ENCODE measurements at places on chromosomes 3 and 15. TPM values are rescaled to one million over a fixed set of nuclear protein-coding genes. Genes with fewer than 3 reads are reported as not detected.
A peak's percentile ranks its signal among the peaks of the same experiment; 100 is the strongest.

DNA sequence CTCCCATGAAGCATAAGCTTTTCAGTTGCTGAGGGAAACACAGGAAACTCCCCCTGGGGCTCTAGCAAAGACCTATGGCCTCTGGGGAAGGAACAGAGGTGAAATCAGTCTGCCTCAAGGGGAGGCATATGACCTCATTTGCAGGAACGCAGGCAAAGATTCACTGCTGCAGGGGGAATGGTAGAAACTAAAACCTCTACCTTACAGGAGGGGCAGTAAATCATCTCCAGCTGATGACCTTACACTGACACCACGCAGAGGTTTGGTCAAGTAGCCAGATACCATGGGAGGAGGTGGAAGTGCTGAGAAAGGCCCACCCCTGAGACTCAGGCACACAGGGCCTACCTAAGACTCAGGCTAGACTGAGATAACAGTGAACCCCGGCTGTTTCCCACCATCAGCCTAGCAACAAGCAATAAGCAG is 81.1 kb downstream of the RAD18 start:
- no peak for DNase-seq

DNA sequence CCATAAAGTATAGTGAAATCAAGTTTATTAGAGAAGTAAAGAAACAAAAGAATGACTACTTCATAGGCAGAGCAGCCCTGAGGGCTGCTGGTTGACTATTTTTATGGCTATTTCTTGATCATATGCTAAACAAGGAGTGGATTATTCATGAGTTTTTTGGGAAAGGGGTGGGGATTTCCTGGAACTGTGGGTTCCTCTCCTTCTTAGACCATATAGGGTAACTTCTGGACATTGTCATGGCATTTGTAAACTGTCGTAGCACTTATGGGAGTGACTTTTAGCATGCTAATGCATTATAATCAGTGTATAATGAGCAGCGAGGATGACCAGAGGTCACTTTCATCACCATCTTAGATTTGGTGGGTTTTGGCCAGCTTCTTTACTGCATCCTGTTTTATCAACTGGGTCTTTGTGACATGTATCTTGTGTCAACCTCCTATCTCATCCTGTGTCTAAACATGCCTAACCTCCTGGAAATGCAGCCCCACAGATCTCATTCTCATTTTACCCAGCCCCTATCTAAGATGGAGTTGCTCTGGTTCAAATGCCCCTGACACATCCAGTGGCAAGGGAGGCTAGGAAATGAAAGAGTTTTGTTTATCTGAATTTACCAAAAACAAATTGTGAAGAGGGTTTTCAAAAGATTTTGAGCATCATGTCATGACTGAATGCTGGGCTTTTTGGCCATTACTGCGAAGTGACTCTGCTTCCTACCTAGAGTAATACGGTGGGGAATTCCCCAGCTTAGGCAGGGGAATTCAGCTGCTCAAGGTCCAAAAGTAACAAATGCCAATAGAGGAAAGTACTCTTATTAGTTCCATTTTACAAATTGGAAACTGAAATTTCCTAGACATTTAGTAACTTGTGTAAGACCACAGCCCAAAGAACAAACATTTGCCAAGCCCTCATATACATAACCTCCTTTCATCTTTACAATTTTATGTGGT is 6.2 kb upstream of the SPSB4 start:
- DNase-seq, result no peak

DNA sequence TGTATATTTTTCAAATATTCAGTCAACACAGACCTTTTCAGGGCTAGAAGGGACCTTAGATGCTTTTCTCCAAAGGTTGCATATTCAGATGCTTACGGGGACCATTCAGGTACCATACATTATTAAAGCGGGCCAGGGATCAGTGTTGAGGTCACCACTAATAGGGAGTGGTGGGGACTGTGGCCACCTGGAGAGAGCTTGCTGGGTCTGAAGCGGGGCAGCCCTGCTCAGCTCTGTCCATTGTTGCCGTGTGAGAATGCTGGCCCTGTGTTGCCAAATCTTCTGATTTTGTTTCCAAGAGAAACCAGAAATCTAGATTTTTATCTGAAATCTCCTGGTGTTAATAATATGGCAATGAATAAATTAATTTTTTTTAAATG is 23.7 kb downstream of the ABHD2 start:
- DNase-seq, result no peak

DNA sequence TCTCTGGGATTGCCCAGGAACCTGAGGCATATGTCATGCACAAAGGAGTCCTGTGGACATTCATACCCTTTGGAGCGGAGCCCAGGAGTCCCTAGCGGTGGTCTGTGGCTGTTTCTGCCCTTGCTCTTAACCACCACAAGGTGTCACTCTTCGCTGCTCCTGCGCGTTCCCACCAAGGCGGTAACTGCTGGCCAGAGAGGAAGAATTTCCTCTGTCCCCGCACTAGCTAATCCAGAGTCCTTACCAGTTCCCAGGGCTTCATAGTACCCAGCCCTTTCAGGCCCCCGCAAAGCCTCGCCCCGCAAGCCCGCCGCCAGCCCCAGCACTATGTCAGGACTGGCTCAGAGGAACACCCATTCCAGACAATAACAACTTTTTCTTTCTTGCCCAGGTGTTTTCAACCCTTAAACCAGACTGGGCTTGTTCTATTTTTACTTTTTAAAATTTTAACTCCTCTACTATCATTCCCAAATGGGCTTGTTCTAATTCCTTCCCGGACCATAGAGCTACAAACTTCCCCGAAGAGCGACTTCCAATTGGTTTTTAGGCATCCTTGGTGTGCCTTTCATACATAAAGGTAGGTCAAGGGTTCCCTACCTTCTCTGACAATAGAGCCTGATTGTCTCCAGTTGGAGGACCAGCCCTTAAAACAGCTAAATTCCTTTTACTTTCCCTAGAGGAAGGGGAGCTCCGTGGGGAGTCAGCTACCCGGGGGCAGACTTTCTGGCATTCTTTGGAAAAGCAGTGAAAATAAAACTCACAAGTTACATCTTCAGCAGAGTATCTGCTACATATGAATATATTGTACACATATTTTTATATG is 31.8 kb upstream of the ZNF774 start:
- no peak for DNase-seq

DNA sequence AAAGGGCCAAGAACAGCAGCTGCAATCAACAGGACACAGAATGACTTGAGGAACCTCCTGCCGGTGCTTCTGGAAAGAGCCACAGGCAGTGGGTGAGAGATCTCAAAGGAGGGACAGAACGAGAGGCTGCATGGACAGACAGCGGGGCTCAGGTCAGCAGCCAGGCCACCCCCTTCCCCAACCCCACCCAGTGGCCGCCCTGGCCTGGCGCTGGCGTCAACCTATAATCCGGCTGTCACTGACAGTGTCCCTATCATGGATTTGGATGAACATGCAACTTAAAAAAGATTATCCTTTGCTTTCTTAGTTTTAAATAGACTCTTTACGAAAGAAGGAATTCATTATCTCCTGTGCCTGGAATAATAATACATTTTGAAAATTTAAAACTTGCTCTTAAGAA is 54.1 kb downstream of the TRPM1 start:
- no peak for DNase-seq

GRCh38 chr3:177833332-177833731 is 636.0 kb upstream of the TBL1XR1 start:
- DNase-seq, result no peak

DNA sequence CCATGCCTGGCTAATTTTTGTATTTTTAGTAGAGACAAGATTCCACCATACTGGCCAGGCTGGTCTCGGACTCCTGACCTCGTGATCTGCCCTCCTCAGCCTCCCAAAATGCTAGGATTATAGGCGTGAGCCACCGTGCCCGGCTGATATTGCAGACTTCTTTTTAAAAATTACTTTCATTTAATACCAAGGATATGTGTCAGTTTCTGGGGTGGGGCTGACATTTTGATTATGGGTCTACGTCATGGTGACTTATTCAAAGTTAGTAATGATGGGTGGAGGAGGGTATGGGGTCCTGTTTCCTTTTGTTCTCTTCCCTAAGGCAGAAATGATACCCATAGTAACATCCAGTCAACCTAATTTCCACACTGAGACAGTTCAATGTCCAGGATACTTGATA is 34.7 kb downstream of the GBE1 start:
- no peak for DNase-seq

DNA sequence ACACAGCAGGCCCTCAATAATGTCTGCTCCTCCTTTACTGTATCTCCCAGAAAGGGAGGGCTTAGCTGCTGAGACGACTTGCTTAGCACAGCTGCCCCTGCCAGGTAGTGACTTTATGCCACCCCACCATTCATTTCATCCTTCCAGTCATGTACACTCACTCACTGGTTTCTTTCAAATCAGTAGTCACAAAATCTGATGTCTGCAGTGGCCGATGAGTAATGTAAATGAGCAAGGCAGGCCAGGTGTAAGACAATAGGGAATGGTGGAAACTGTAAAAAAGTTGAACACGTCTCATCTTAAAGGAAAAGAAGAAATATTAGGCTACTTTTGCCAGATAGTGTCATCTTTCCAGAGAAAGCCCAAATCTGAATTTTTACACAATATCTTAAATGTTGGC is 207.6 kb upstream of the PRICKLE2 start:
- no peak for DNase-seq

- peak; percentile 67 for DNase-seq
Observed at GRCh38 chr3:127035677-127036076, 52.8 kb downstream of the PLXNA1 start.

DNA sequence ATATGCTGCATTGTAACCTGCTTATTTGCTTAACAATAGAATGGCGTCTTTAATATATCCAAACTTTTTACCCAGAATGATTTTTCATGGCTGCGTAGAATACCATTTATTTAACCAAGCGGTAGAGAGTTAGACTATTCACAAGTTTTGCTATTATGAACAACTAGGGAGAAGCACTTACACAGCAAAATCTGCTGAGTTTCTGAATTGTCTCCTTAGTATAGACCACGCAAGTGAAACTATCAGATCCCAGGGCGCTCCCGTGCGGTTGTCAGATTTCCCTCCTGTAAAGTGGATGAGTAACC is 12.6 kb upstream of the ADPGK start:
- DNase-seq, result no peak

GRCh38 chr15:40902605-40903561 is 8.6 kb downstream of the VPS18 start:
- no peak for DNase-seq

- DNase-seq, result no peak
Observed at GRCh38 chr15:80551348-80551747, 143.8 kb upstream of the ABHD17C start.

DNA sequence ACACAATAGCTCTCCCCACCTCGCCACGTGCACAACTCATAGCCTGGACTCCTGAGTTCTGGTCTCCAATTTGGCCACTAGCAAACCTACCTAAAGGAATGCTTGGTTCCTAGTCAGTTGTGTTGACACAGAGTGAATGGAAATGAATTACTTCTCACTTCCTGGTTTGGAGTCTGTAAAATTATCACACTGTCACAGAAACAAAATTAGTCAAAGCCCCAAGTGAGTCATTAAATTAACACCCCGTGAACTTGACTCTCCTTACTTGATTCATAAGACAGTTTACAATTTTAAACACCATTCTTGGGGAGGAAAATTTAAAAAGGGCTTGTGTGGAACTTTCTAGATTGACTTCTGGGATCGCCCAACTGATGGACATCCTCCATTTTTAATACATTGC is 276.2 kb upstream of the CTNNB1 start:
- DNase-seq, result no peak

DNA sequence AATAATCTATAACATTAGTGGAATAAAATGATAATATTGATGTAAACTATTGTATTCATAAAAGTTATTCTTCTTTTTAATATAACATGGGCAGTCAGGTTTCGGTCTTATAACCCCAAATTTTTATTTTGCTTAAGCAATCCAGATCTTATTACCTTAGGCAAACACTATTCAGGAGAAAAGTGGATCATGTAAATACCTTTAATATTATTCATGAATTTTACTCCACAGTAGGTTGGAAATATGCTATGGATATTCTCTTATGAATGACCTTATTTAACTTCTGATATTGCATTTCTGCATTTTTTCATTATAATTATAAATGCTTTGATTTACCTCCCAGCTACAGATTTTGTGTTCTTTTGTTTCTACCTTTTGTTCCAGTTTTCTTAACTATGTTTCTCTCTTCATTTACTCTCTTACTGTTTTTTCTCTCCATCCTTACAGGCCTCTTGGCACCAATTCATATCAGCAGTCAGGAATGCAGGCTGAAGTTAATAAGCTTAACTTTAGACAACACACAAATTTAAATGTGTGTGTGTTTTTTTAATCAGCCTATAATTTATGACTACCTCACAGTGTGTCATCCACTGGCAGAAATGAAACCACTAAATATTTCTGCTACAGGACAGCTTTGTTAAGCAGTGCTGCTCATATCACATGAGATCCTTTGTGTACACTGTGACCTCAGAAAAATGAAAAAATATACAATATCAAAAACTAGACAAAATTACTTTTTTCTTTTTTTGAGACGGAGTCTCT is 111.0 kb downstream of the NSUN3 start:
- no peak for DNase-seq

DNA sequence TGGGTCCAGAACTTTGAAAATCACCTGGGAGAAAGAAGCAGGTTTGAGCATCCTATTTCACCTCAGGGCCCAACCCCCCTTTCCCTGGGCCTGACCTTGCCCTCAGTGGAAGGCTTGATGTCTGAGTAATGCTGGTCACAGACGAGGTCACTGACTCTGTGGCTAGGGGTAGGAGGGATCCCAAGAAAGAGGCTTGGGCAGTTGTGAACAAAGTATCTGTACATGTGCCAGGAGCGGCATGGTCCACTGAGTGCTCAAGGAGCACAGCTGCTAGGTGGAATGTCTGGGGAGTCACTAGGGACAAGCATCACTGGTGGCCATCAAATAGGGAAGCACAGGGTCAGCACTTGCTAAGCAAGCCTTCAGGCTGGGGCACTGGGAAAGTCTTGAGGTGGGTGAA is 7.3 kb downstream of the CCDC71 start:
- DNase-seq, result no peak

DNA sequence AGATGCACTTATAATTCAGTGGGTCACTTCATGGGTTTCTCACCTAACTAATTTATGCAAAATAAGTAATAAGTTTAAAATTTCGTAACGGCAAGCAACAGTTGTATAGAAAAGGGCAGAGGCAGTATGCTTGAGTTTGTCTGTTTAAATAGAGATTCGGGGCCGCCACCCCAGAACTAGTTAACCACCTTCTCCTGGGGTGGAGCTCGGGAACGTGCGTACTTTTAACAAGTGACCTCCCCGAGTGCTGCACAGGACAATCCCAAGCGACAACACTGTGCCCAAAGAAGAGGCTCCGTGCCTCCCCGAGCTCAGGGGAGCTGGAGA is 439 bp downstream of the SSR3 start:
- no peak for DNase-seq

- no peak for DNase-seq
Observed at GRCh38 chr3:112776836-112777235, 69.8 kb downstream of the CD200R1L start.

Gene NEK10
- polyA plus RNA-seq, result 0.98 TPM

Gene SNTN
- not detected for polyA plus RNA-seq

Gene CCR8
- polyA plus RNA-seq, result not detected

Gene PARP15
- polyA plus RNA-seq, result 0.33 TPM

Gene ABHD5
- 22.8 TPM for polyA plus RNA-seq

Gene GOLGA6L7
- not detected for polyA plus RNA-seq

Gene GABRG3
- polyA plus RNA-seq, result not detected

Gene REC114
- polyA plus RNA-seq, result not detected

Gene TMEM207
- polyA plus RNA-seq, result not detected

All from keratinocyte (primary cell).